Naive thymus-derived CD4-positive, alpha-beta T cell (primary cell): ENCODE measurements at places on chromosomes 2 and 18. TPM values are rescaled to one million over a fixed set of nuclear protein-coding genes. Genes with fewer than 3 reads are reported as not detected.

The IL36B gene
- not detected for polyA plus RNA-seq

The SLC9A4 gene
- polyA plus RNA-seq, result not detected

The SP100 gene
- polyA plus RNA-seq, result 103 TPM

The PRPF40A gene
- 116 TPM for polyA plus RNA-seq

The SLC19A3 gene
- not detected for polyA plus RNA-seq

The LYG1 gene
- not detected for polyA plus RNA-seq

The NDUFV2 gene
- 140 TPM for polyA plus RNA-seq

The FAM136A gene
- polyA plus RNA-seq, result 33.2 TPM

The NYAP2 gene
- not detected for polyA plus RNA-seq

The DUSP2 gene
- polyA plus RNA-seq, result 21.0 TPM

The GYPC gene
- 249 TPM for polyA plus RNA-seq

The ONECUT2 gene
- polyA plus RNA-seq, result not detected

The KIF1A gene
- not detected for polyA plus RNA-seq

The GPR45 gene
- 0.26 TPM for polyA plus RNA-seq

The CD8A gene
- 0.16 TPM for polyA plus RNA-seq

The GALNT3 gene
- not detected for polyA plus RNA-seq

The FIGN gene
- not detected for polyA plus RNA-seq

The ACTR3 gene
- 438 TPM for polyA plus RNA-seq

The TMEM198 gene
- polyA plus RNA-seq, result not detected

The FBLN7 gene
- polyA plus RNA-seq, result 21.0 TPM

The LRRC30 gene
- polyA plus RNA-seq, result not detected

The SERPINB5 gene
- not detected for polyA plus RNA-seq

The NDUFB3 gene
- polyA plus RNA-seq, result 246 TPM

The NAPG gene
- 10.2 TPM for polyA plus RNA-seq

The RBKS gene
- 5.5 TPM for polyA plus RNA-seq

The CXCR1 gene
- not detected for polyA plus RNA-seq

The OXER1 gene
- polyA plus RNA-seq, result not detected

The MDH1B gene
- not detected for polyA plus RNA-seq

The CCBE1 gene
- polyA plus RNA-seq, result not detected

The VIT gene
- polyA plus RNA-seq, result not detected

The ASXL3 gene
- polyA plus RNA-seq, result not detected

The TXNDC2 gene
- not detected for polyA plus RNA-seq

The COLEC11 gene
- not detected for polyA plus RNA-seq

The ZBTB7C gene
- not detected for polyA plus RNA-seq

The PDE1A gene
- polyA plus RNA-seq, result not detected

The EDAR gene
- 24.3 TPM for polyA plus RNA-seq

The B3GNT7 gene
- polyA plus RNA-seq, result not detected

The NBEAL1 gene
- polyA plus RNA-seq, result 9.2 TPM

The RTP5 gene
- polyA plus RNA-seq, result not detected

The SCN2A gene
- not detected for polyA plus RNA-seq

The RBM44 gene
- polyA plus RNA-seq, result not detected

The ERBB4 gene
- polyA plus RNA-seq, result not detected

The LRRTM4 gene
- polyA plus RNA-seq, result not detected

The ANAPC1 gene
- polyA plus RNA-seq, result 31.4 TPM

The DCAF17 gene
- polyA plus RNA-seq, result 12.7 TPM

The KLHL30 gene
- polyA plus RNA-seq, result not detected

The POTEC gene
- polyA plus RNA-seq, result not detected

The ADCYAP1 gene
- not detected for polyA plus RNA-seq

The FZD7 gene
- polyA plus RNA-seq, result not detected

The PRKAG3 gene
- not detected for polyA plus RNA-seq

The GAL3ST2 gene
- not detected for polyA plus RNA-seq

The PJVK gene
- polyA plus RNA-seq, result 0.45 TPM

The SPTBN1 gene
- 120 TPM for polyA plus RNA-seq

The POTEI gene
- not detected for polyA plus RNA-seq
